RWPE1 (cell line): ENCODE measurements at places on chromosomes 2 and 18.

DNA sequence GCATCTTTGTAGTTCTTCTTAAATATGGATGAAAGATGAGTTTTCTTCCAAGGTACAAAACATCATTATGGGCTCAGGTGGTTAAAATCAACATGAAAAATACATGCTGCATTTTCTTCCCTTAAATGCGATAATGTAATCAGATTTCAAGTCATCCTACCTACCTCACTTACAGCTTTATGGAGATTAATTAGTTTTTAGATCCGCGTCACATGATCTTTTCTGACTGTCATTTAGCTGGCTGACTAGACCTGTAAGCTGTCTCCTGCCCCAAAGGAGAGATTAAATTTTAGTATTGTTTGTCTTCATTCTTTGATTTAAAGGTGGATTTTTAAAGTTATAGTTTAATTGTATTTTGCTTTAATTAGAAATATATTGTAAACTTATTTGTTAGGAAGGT, 678.0 kb upstream of the ZEB2 start:
- DNase-seq = no peak

DNA sequence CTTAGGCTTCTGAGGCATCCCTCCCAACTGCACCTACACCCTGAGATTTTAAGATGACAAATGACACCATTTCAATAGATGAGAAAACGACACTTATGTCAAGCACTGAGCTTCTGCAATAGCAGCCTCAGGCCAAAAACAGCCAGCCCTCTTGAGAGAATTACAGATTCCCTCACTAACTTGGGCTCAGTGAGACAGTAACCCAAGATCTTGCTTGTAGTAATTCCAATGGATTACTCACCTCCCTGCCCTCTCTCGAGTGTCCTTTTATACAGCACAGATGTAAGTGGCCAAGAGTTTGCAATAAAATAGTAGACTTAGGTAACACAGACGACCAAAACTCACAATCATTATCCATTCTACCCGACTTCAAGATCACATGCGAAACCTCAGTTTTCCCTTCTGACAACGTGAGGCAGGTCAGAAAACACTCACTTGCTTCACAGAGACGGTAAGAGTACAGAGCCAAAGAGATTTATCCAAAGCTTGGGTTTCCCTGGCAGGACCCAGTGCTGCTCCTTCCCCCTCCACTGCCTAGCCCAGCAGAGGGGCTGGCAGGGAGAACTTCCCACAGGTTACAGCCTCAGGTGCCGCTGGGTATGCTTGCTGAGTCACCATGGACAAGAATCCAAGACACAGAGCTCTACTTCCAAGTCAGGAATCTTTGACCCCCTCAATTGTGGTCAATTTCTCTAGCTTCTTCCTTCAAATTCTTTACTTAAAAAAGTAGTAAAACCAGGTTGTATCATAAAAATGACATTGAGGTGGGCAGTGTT, 181.4 kb downstream of the MYO5B start:
- no peak for DNase-seq

- DNase-seq = no peak
Observed at GRCh38 chr2:196086517-196087368, 18.1 kb upstream of the DNAH7 start.

GRCh38 chr2:29317077-29317517, 201.9 kb downstream of the CLIP4 start:
- DNase-seq = no peak

GRCh38 chr2:98177286-98177685, 90.3 kb downstream of the VWA3B start:
- no peak for DNase-seq

GRCh38 chr2:102803897-102804217, 42.0 kb downstream of the TMEM182 start:
- DNase-seq = no peak

DNA sequence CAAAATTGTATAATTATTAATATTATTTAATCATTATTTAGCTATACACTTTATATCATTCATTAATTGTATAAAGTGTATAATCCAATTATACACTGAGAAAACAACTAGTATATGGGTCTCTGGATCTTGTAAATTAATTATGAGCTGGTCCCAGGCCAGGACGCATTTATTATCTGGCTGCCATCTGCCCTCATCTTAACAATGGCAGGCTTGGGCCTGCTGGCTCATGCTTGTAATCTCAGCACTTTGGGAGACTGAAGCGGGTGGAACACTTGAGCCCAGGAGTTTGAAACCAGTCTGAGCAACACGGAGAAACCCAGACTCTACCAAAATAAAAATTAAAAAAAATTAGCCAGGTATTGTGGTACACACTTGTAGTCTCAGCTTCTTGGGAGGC, 502.2 kb upstream of the NRXN1 start:
- DNase-seq = no peak
